Uterus (tissue), 4 donors: ENCODE measurements at places on chromosomes 1 and 21. TPM values are rescaled to one million over a fixed set of nuclear protein-coding genes. Genes with fewer than 3 reads are reported as not detected.

The LCE3D gene
- total RNA-seq: not detected

DNA sequence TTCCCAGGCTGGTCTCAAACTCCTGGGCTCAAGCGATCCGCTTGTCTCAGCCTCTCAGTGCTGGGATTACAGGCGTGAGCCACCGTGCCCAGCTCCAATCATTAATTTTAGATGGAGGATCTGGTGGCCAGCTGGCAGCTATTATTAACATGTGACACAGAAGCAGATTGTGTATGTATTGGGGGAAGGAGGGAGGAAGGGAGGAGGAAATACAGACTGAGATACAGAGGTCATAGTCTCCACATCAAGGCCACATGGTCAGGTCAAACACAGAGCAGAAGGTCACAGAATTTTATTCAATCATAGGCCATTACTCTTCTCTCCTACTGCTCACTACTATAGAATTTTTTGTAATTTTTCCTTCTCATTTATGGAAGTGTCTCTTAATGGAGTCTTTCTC is 57.9 kb upstream of the ADORA3 start:
- no peaks in the 10 kb centered on the region for H3K4me1 ChIP-seq
- H3K27ac ChIP-seq: no peak overlapping the region
- H3K27me3 ChIP-seq: no peaks in the 10 kb centered on the region
- no peak overlapping the region for H3K4me3 ChIP-seq
- DNase-seq: no peak

The PRELP gene
- 117 TPM for total RNA-seq

DNA sequence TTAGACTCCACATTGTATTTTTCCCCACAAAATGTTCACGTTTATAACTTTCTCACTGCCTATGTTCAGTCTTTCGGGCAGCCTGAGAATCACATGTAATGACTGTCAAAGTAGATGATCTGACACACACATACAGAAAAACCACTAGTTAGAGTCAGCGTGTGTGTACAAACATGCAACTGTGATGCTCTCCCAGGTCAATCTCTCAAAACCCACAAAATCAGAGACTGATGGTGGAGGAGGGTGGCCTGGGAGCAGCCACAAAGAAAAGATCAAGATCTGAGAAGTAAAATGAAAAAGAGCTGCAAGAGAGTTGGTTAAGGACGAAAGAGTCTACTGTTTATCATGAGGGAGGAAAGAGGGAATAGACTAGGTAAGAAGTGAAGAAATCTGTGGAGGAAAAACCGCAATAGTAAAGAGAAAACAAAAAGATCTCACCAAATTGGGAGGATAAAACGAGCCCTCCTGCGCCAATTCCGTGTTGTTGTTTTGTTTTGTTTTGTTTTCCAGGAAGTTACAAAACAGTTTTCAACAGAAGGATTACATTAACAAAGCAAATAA is 2.3 kb downstream of the EGLN1 start:
- peak overlapping the region; percentile 46 for H3K4me3 ChIP-seq
- no peak for DNase-seq
- peaks cover 3% of the 10 kb centered on the region for H3K4me1 ChIP-seq
- no peaks in the 10 kb centered on the region for H3K27me3 ChIP-seq
- H3K36me3 ChIP-seq: no peaks in the 10 kb centered on the region

The TRAPPC3 gene
- total RNA-seq: 70.6 TPM

DNA sequence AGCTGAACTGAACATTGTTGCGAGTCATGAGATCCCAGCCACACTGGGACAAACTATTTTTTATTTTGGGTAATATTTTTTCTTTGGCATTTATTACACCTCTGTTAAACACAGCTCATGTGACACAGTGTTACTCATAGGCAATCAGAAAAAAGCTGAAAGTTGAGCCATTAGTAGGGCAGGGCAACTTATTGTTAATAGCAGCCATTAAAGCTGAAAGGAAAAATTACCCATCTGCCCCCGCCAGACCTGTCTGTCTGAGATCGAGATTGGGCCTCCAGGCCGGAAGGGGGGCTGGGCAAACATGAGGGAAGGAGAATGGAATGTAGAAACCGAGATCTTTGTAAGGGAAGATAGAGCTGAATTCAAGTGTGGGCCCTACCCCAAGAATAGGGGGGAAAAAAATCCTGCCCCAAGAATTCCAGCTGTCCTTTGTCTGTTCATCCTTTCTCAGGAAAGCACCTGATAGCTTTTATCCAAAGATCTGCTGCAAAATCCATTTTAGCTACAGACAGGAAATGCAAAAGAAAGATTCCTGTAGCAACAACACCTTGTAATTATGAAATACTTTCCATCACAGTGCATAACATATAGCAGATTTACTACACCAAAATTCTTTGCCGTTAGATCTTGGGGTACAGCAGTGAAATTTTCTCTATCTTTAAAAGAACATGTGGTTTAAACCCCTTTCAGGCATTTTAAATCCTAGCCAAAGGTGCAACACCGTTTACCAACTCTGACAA is 212.8 kb downstream of the PBX1 start:
- H3K27me3 ChIP-seq: no peaks in the 10 kb centered on the region
- peaks cover 14% of the 10 kb centered on the region for H3K4me1 ChIP-seq
- no peak overlapping the region for H3K4me3 ChIP-seq
- H3K27ac ChIP-seq: peak overlapping the region; percentile 83

DNA sequence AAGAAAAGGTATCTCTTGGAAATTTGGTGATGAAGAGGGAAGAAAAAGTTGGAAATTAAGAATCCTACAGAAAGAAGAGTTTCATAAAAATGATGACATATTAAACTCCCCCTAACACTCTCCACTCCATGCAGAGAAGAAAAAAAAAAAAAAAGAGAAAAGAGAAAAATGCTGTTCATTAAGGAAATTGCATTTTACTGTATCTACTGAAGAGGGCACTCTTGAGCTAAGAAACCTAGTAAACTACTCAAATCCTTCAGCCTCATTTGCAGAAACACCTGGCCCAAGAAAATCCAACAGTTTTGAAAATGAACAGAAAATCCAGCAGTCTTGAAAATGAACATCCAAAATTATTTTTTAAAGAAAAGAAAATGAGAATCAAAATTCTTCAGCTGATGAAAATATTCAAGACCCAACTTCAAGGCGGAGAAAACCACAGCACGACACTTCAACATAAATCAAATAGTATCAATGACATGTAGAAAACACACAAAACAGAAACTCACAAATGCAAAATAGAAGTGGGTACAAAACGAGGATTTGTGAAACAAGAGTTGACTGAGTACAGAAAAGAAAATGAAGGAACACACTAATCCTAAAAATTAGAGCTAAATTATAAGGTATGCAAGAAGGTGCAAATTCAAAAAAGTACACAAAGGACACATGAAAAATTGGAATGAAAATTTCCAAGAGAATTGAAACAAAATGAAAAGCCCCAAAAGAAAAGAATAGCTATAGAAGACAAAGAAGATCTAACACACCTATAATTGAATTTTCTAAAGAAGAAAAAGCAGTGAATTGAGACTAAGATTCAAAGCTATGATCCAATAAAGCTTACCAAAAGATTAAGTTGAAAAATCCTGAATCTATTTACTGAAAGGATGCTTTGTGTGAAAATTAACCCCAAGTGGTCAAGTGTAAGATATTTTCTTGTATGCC is 73.2 kb upstream of the DNAJC6 start:
- H3K4me3 ChIP-seq: no peak overlapping the region
- no peak for DNase-seq
- H3K4me1 ChIP-seq: no peaks in the 10 kb centered on the region
- H3K27me3 ChIP-seq: no peaks in the 10 kb centered on the region
- H3K36me3 ChIP-seq: no peaks in the 10 kb centered on the region
- no peak overlapping the region for H3K27ac ChIP-seq

DNA sequence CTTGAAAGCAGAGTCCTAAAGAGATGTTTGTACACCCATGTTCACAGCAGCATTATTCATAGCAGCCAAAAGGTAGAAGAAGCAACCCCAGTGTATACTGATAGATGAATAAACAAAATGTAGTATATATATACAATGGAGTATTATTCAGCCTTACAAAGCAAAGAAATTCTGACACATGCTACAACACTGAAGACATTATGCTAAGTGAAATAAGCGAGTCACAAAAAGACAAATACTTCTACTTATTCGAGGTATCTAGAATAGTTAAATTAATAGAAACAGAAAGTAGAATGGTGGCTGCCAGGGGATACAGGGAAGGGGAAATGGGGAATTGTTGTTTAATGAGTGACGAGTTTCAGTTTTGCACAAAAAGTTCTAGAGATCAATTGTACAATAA is 23.5 kb downstream of the COP1 start:
- H3K27ac ChIP-seq: no peak overlapping the region
- no peak overlapping the region for H3K4me3 ChIP-seq
- no peaks in the 10 kb centered on the region for H3K4me1 ChIP-seq

- DNase-seq: peak; percentile 59
- H3K36me3 ChIP-seq: no peaks in the 10 kb centered on the region
- peaks cover 11% of the 10 kb centered on the region for H3K4me1 ChIP-seq
- no peak overlapping the region for H3K4me3 ChIP-seq
Observed at GRCh38 chr1:246608616-246609376, 42.5 kb downstream of the CNST start.

GRCh38 chr1:246681900-246682895 is 42.0 kb upstream of the SCCPDH start:
- H3K4me3 ChIP-seq: no peak overlapping the region
- H3K4me1 ChIP-seq: no peaks in the 10 kb centered on the region
- H3K27me3 ChIP-seq: no peaks in the 10 kb centered on the region
- no peaks in the 10 kb centered on the region for H3K36me3 ChIP-seq

GRCh38 chr1:65946960-65947359 is 154.3 kb downstream of the PDE4B start:
- no peaks in the 10 kb centered on the region for H3K27me3 ChIP-seq
- H3K4me1 ChIP-seq: no peaks in the 10 kb centered on the region
- no peak overlapping the region for H3K27ac ChIP-seq
- no peak for DNase-seq
- no peak overlapping the region for H3K4me3 ChIP-seq
- H3K36me3 ChIP-seq: no peaks in the 10 kb centered on the region

DNA sequence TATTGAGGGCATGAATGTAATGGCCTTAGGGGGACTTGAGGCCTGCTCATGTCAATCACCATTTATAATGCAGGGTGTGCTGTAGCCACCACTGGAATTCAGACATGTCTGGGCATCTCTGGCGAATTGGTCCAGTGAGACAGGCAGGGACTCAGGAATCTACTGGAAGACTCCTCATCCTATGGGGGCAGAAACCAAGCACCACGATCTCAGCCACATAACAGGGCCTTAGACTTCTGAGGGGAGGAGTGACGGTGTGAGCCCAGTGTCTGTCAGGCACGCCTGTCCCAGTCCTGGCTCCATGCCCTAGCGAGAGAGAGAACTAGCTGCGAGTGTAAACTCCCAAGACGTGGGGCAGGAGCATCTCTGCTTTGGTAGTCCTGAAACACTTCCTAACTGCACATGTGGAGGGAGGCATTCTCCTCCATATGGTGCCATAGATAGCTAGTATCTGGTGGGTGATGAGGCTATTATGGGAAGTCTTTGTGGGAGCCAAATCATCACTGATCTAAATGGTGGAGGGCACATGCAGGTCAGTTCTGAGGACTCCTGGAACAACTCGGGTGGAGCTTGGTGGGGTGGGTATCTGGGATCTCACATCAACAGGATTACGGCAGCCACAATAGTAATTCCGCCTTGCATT is 29.8 kb upstream of the KIAA0040 start:
- H3K36me3 ChIP-seq: no peaks in the 10 kb centered on the region
- H3K27ac ChIP-seq: no peak overlapping the region
- no peak overlapping the region for H3K4me3 ChIP-seq
- DNase-seq: no peak

GRCh38 chr1:54714881-54715492 is 674 bp upstream of the TTC4 start:
- peaks cover 5% of the 10 kb centered on the region for H3K4me1 ChIP-seq
- H3K4me3 ChIP-seq: peak overlapping the region; percentile 93
- no peak for DNase-seq
- H3K27me3 ChIP-seq: no peaks in the 10 kb centered on the region
- no peaks in the 10 kb centered on the region for H3K36me3 ChIP-seq
- H3K27ac ChIP-seq: peak overlapping the region; percentile 82

- H3K4me3 ChIP-seq: peak overlapping the region; percentile 53
- no peaks in the 10 kb centered on the region for H3K36me3 ChIP-seq
- DNase-seq: peak; percentile 40
- H3K27ac ChIP-seq: peak overlapping the region; percentile 96
- peaks cover 13% of the 10 kb centered on the region for H3K4me1 ChIP-seq
Observed at GRCh38 chr1:41242342-41243078, 404 bp upstream of the SCMH1 start.

DNA sequence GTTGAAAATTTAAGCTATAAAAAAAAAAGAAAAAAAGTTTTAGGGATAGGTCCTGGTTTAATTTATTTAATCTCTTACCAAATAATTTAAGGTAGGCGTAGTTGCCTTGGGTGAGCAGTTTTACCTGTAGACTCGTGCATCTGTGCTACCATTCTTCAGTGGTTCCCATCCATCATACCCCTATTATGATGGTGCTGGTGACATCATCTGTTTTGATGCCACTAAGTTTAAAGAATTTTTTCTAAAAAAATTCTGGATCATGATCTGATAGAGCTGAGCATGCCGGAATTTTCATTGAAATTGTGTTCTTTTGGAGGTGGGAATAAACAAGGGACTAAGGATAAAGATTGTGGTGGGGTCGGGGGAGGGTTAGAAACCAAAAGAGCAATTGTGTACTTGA is 15.7 kb downstream of the LAMC1 start:
- no peaks in the 10 kb centered on the region for H3K27me3 ChIP-seq
- no peak for DNase-seq
- no peak overlapping the region for H3K27ac ChIP-seq
- no peak overlapping the region for H3K4me3 ChIP-seq
- no peaks in the 10 kb centered on the region for H3K36me3 ChIP-seq

- H3K4me1 ChIP-seq: peaks cover 14% of the 10 kb centered on the region
- H3K27me3 ChIP-seq: no peaks in the 10 kb centered on the region
- DNase-seq: no peak
- no peaks in the 10 kb centered on the region for H3K36me3 ChIP-seq
- no peak overlapping the region for H3K4me3 ChIP-seq
Observed at GRCh38 chr1:20555025-20555757, 2.8 kb downstream of the FAM43B start.

The REN gene
- 6.8 TPM for total RNA-seq

- H3K4me1 ChIP-seq: no peaks in the 10 kb centered on the region
- no peak overlapping the region for H3K4me3 ChIP-seq
- H3K36me3 ChIP-seq: no peaks in the 10 kb centered on the region
- peak; percentile 89 for DNase-seq
- H3K27ac ChIP-seq: peak overlapping the region; percentile 82
Observed at GRCh38 chr1:165383067-165383466, 26.6 kb upstream of the LMX1A start.

The OR10J1 gene
- total RNA-seq: not detected
